ENCODE measurements at places on chromosomes 7 and 10.

DNA sequence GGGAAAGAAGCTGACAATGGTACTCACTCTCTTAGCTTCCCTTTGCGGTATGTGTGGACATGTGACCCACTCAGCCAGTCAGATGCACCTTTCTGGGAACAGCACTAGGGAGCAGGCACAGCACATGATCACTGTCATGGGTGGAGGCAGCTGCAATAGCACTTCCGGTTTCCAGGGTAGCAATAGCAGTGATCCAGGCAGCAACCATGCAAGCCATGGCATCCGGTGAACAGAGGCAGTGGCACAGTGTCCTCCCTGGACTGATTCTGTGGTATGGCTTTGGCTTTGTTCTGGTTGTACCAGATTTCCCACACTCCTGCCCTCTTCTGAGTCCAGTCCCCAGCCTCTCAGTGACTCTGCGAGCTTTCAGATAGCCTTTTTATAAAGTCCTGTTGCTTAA is 86.8 kb upstream of the NAMPT start:
- no peak for DNase-seq

GRCh38 chr7:17130281-17131059 is 168.0 kb upstream of the AHR start:
- DNase-seq: no peak

- no peak for DNase-seq
Measured at GRCh38 chr7:103346396-103346795, 1.0 kb upstream of the PSMC2 start.

DNA sequence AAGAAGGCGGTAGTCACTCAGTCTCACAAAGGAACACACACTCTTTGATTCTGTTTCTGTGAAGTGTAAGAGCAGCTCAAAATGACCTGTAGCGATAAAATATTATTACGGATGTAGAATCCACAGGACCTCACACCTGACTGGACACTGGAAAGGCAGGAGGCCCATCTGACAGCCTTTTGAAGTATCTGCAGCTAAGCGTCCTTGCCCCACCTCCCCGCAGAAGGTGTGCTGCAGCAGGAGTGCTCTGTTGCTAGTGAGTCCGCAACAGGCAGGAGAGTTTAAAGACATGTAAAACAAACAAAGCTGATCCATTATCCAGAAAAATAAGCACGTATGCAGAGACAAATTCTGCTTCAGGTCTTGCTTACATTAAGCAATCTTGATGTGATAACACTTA is 355.5 kb downstream of the GPR158 start:
- no peak for DNase-seq

GRCh38 chr7:121302214-121302745 is 26.5 kb upstream of the WNT16 start:
- DNase-seq: no peak

GRCh38 chr7:70432567-70433001 is 699.4 kb upstream of the GALNT17 start:
- peak; percentile 94 for DNase-seq

DNA sequence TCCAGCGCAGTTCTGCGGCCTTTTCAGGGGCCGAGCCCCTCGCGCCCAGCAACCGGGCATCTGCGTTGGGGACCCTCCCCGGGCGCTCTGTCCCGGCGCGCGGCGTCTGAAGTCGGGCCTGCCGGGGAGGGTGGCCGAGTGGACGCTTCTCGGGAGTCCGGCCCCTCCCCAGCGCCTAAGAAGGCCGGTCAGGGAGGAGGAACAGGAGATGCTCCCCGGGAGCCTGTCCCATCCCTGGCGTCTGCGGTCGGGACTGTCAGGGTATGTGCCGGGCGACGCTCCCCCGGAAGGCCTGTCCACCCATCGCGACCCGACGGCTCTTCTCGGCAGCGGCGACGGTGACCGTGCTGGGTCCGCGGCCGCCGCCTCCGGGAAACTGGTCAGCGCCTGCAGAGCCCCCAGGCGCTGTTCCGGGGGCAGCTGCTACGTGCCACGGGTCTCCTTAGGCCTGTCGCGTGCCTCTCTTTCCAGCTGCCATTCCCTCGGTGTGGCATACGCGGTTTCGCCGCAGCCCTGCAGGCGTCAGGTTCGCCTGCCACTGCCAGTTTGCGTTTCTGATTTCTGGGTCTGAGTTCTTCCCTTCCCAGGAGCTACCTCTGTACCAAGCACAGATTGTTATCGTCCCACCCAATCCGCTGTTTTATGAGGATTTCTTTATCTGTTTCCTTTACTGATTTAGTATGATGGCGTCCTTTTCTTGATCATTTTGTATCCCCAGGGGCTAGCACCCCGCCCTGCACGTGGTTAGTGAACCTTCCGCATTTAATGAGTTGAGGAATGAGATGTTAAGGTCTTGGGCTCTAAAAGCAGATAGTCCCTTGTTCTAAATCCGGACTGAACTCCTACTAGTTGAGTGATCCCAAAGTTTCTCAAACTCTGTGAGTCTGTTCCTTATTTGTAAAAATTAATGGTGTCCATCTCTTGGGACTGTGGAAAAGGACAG is 782 bp downstream of the IFIT5 start:
- no peak for DNase-seq

DNA sequence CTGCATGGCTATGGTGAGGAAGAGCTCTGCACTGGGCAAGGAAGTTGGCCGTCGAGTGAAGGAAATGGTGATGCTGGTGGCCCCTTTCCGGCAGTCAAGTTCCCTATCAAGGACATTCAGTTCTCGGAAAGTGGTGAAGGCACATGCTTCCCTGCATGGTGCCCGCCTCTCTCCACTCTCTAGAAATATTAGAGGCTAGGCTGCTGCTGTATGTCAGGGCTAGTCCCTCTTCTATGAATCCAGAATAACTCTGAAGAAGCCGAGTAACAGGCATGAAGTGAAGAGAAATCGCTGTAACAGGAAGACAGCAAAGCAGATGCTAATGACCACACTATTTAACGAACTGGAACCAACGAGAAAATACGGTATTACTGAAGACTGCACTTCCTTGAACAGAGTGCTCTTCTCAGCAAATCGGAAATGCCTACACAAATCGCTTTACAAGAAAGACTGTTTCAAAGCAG is 5.4 kb downstream of the IDI1 start:
- no peak for DNase-seq

- DNase-seq: no peak
Measured at GRCh38 chr10:37728830-37729229, 128.6 kb downstream of the ZNF248 start.

DNA sequence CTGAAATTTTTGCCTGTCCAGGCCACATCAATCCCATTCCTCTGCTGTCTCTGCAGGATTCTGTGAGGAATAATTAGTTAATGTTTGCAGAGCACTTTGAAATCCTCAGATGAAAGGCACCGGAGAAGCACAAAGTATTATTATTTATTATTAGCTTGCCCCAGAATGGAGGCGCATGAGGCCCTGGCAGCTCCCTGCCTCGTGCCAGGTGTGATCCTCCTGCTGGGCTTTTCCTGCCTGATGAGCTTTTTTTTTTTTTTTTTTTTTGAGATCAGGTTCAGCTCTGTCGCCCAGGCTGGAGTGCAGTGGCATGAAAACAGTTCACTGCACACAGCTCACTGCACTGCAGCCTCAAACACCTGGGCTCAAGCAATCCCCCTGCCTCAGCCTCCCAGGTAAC is 65.2 kb downstream of the TCF7L2 start:
- DNase-seq: no peak

DNA sequence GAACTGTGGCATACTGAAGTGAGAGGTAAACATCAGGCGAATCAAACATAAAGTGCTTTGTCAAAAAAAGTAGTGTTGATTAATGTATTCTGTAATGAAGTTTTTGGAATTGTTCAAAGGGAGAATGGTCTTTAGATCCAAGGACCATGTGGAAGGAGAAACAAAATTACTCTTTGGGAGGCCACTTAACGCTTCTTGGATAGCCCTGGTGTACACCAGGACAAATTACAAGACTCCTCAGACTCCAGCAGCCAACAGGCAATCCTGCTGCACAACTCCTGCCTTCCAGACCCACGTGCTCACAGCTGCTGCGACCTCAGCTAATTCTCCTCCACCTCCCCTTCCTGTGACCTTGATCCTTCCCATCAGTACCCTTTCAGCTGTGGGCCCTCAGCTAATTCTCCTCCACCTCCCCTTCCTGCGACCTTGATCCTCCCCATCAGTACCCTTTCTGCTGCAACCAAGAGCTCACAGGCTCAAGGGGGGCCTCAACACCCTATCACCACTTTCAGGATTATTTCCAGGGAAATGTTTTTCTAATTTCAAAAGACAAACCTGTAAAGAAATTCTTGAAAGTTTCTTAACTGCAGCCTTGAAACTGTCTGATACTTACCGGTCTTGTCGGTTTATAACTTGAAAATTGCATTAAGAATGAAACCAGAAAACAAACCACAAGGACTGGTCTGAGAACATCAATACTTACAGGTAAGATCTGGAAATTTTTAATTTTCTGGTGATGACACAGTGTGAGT is 29.7 kb upstream of the DDC start:
- no peak for DNase-seq

GRCh38 chr7:98086281-98086718 is 20.4 kb upstream of the LMTK2 start:
- no peak for DNase-seq

- no peak for DNase-seq
Measured at GRCh38 chr7:78167860-78168259, 369.3 kb downstream of the PHTF2 start.

GRCh38 chr7:2554661-2555111 is 638 bp downstream of the BRAT1 start:
- DNase-seq: no peak

DNA sequence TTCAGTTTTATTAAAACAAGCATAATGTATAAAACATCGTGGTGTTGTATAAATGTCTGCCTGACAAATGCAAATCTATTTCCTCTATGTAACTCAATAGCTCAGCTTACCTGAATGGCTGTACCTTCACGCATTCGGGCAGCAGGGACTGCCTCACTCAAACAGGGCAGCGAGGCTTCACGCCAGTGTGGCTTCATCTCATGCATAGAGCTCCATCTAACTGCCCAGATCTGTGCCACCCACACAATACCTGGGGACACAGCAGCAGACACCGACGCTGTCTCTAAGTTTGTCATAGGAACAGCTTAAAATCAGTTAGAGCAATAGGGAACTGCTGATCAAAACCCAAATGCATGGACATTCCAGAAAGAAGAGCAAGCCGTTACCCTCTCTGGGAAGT is 182.8 kb upstream of the ANKRD30A start:
- no peak for DNase-seq

GRCh38 chr10:26621889-26622711 is 75.4 kb upstream of the PDSS1 start:
- DNase-seq: no peak

- no peak for DNase-seq
Measured at GRCh38 chr10:120776442-120776841, 74.7 kb upstream of the WDR11 start.

- no peak for DNase-seq
Measured at GRCh38 chr7:47951374-47951773, 3.1 kb upstream of the PKD1L1 start.

- no peak for DNase-seq
Measured at GRCh38 chr10:70227548-70228320, 5.5 kb downstream of the PPA1 start.

- peak; percentile 88 for DNase-seq
Measured at GRCh38 chr7:121395961-121396757, at the start of gene FAM3C. FAM3C (minus strand) TSS chr7:121396308; CDS start chr7:121382969, 13,339 bp downstream.

- DNase-seq: no peak
Measured at GRCh38 chr10:126905776-126906703, 812 bp downstream of the DOCK1 start.

DNA sequence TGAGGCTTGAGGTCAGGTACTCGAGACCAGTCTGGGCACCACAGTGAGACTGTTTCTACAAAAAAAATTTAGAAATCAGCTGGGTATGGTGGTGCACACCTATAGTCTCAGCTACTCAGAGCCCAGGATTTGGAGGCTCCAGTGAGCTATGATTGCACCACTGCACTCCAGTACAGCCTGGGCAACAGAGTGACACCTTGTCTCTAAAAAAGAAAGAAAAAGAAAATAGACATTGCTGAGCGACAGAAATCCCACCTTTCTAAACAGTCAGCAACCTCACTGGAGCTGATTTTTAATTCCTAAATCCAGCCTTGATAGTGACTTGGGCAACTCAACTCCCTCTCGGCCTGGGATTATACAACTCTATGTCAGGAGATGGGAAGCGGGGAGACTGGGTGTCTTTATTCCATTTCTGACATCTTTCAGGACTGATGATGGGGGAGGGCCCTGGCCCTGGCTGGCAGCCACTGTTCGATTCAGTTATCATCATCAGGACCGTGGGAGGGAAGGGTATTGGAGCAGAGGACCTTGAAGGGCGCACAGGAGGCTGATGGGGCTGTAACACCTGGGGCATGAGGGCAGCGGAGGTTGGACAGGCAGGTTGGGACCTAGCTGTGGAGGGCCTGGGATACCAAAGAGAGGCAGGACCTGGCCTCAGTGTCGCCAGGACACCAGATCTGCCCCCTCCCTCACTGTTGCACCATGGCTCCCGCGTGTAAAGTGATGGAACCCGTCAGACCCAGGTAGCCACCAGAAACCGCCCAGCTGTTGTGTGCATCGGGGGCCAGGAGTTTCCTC is 14.7 kb downstream of the HSPB1 start:
- no peak for DNase-seq

- no peak for DNase-seq
Measured at GRCh38 chr10:93383562-93383981, 98.6 kb downstream of the MYOF start.

GRCh38 chr7:45594745-45595535 is 20.8 kb downstream of the ADCY1 start:
- DNase-seq: no peak

DNA sequence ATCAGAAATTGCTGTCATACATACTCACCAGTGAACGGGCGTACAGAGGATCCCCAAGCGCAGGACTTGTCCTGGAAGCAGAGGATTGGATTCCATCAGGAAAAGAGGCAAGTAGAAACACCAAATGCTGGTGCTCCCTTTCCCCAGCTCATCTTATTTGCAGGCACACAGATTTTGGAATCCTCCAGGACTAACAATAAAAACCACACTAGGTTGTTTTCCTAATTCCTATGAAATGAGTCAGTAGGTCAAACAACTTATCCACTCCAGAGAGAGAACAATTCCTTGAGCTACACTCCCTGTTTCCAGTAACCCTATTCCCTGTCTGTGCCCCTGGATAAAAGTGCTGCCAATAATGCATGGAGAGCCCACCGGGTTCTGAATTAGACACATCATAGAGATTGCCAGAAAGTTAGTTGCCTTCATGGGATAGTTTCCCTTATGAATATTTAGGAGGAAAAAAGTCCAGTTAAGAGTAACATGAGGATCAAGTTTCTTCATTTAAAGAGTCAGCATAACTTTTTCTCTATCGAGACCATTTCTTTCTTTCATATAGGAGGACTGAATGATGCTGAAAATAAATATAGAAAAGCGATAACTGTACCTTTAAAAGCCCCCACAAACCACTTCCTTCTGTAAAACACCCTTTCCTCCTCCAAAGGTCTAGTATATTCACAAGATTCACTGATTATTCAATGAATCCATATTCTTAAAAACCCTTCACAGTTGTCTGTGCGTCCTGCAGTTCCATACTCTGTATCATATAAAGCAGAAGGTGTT is 178.3 kb upstream of the KLF14 start:
- DNase-seq: no peak

- no peak for DNase-seq
Measured at GRCh38 chr7:129083525-129083924, 28.6 kb upstream of the TNPO3 start.

Measured in NCI-H187 (cell line).